HL-60 (cell line): ENCODE measurements at places on chromosomes 5 and 9.

DNA sequence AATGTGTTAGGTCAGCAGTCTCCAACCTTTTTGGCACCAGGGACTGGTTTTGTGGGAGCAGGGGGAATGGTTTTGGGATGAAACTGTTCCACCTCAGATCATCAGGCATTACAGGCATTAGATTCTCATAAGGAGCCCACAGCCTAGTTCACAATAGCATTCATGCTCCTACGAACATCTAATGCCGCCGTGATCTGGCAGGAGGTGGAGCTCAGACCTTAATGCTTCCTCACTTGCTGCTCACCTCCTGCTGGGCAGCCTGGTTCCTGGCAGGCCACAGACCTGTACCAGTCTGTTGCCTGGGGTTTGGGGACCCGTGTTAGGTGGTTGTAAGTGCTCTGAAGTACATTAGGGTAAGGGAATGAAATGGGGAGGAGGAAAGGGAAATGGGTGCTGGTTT, 9.7 kb upstream of the CTNNA1 start:
- no peak for DNase-seq

- DNase-seq = no peak
Measured at GRCh38 chr5:65874241-65874640, 52.1 kb upstream of the ERBIN start.

- no peak for DNase-seq
Measured at GRCh38 chr5:82792096-82792495, 285.1 kb downstream of the TMEM167A start.

GRCh38 chr5:124156415-124156996, 589.9 kb downstream of the ZNF608 start:
- DNase-seq = no peak

- DNase-seq = no peak
Measured at GRCh38 chr9:100700689-100701318, 122.9 kb downstream of the CAVIN4 start.

GRCh38 chr5:173833196-173833985, 54.8 kb upstream of the CPEB4 start:
- peak; percentile 32 for DNase-seq

- no peak for DNase-seq
Measured at GRCh38 chr5:134005417-134006061, 764 bp upstream of the VDAC1 start.

- no peak for DNase-seq
Measured at GRCh38 chr5:133933670-133934295, 34.6 kb downstream of the C5orf15 start.

DNA sequence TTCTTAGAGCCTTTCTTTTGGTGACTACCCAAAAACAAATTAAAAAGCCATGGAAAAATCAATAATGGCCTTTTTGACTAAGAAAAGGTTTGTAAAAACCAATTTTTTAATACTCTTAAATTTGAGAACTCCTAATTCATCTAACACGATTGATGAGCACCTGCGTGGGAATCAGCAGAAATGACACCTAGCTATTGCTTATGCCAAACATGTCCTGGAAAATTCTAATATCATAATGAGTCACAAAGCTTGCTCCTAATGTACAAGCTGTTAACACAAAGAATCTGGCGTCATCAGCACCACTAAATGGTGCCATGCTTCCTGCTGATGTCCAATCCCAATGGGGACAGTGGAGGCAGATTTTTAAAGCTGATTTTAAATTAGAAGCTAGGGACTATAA, 146.2 kb upstream of the LRRTM2 start:
- DNase-seq = no peak

- no peak for DNase-seq
Measured at GRCh38 chr9:133260334-133261102, 14.5 kb downstream of the ABO start.

- DNase-seq = no peak
Measured at GRCh38 chr5:175575301-175575700, 82.6 kb upstream of the HRH2 start.

- DNase-seq = no peak
Measured at GRCh38 chr5:132949136-132949535, 14.3 kb downstream of the AFF4 start.

DNA sequence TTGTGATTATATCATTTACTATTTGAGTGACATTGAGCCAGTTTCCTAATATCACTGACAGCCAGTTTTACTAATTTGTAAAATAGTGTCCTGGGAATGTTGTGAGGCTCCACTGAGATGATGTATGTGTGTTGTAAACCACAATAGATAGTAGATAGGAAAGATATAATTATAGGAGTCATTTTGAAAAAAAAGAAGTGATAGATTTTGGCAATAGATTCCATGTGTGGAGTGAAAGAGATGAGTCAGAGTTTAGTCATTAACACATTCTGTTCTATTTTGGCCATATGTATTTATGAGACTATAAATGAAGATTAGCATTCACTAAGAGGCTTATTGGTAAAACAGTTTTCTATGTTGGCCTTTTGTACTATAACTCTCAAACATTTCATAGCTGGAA, 388.2 kb downstream of the FAM170A start:
- no peak for DNase-seq

DNA sequence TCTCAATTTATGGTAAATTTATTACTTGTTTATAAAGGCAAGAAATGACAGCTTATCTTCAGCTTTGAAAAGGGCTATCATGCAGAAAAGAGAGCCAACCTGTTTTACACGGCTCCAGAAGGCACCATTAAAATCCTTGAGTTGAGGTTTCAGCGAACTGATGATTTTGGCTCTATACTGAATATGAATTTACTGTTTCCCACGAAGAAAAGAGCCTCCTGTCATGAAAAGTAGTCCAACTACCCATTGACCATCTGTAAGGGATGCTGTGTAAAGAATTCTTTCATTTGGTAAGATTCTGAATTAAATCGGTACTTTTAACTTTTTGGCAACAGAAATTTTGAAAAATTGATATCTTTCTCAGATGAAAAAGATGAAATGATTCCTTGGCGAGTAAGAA, 657.6 kb upstream of the ZNF608 start:
- no peak for DNase-seq

GRCh38 chr9:36222449-36222848, 31.7 kb downstream of the CLTA start:
- DNase-seq = no peak

GRCh38 chr5:14406554-14406849, 175.1 kb upstream of the OTULINL start:
- DNase-seq = no peak

DNA sequence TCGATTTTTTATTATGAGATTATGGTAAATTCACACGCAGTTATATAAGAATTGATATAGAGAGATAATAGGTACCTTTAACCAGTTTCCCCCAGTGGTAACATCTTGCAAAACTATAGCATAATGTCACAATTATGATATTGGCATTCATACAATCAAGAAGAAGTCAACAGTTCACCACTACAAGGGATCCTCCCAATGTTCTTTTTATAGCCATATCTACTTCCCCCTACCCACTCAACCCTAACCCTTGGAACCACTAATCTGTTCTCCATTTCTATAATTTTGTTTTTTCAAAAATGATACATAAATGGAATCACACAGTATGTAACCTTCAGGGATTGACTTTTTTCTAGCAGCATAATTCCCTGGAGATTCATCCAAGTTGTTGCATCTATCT, 9.8 kb downstream of the ACTL7B start:
- DNase-seq = no peak

DNA sequence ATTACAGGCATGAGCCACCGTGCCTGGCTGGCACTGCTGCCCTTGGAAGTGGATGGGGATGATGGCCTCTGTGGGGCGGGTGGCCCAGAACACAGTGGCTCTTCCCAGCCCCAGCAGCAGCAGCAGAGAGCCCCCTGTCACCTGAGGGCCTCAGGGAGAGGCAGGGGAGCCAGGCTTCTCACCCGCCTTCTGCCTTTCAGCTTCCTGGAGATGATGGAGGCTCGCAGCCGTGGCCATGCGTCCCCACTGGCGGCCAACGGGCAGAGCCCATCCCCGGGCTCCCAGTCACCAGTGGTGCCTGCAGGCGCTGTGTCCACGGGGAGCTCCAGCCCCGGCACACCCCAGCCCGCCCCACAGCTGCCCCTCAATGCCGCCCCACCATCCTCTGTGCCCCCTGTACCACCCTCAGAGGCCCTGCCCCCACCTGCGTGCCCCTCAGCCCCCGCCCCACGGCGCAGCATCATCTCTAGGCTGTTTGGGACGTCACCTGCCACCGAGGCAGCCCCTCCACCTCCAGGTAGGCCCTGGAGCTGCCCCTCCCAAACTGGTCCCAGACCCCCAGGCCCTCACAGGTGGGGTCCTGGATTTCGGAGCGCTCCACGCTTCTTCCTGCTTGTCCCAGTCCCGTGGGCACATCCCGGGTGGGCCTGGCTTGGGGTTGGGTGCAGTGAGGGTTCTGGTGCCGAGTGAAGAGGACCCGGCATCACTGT, 5.0 kb upstream of the AJM1 start:
- no peak for DNase-seq

DNA sequence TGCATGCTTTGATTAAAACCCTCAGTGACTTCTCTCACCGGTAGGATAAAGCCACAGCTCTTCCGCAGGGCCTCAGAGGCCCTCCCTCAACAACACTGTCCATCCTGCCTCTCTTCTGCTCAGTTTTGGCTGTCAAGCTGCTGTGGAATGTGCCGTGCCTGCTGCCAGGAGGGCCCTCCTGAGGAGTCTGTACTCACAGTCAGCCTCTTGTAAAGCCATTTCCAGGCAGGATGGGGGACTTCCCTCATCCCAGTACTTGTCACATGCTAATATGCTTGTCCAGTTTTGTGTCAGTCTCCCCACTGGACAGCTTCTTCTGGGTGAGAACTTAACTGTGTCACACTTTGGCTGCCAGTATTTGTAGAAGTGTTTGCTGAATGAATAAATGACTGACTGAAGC, 13.9 kb upstream of the DDX41 start:
- no peak for DNase-seq

DNA sequence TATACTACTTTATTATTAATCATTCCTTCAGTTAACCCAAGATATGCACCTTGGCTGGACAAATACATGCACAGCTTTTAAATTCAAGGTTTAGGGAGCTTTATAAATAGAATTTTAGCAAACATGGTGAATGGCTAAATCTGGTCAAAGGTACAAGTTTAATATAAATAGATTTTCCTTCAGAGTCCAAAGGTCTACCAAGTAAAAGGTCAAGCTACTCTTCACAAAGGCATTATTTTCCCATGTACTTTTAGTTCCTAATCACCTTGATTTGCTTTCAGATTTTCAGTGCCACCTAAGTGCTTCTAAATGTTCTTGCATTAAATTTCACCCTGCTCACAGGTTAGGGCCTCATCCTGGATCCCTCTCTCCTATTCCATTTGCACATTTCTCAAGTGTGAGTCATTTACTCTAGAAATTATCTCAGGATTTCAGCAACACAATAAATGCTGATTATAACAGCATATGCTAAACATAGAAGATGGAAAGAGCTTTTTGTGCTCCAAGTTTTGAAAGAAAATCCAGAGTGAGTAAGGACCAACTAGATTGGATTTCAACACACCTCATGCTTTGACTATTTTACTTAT, 459.4 kb upstream of the ITGA1 start:
- DNase-seq = no peak

DNA sequence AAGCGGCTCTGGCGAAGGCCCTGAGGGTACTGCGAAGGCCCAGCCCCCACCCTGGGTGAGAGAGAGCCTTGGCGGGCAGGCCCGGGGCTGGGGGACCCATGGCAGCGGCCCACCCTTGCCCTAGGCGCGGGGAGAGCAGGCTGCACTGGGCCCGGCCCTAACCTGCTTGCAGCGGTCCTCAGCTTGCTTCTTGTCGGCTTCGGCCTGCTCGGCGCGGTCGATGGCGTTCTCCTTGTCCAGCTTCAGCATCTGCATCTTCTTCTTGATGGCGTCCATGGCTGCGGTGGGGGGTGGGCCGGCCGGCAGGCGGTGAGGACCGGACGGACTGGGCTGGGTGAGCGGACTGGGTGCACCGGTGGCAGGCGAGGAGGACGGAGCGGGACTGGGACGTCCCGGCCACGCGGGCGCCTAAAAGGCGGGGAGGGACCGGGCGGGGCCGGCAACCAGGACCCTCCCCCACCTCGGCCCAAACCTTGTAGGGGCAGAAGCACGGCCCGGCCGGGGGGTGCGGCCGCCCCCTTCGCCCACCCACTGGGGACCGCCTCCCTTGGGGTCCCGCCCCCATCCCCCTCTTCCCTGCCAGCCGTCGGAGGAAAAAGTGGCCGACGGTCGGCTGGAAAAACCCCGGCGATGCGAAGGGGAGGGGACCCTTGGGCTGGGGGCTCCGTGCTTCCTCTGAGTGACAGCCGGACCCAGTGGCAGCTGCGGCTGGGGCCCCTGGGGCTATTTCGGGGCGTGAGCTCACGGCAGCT, at the start of gene TPM2:
TPM2 (minus strand) TSS at position 384 of the 752 bp plus-strand sequence; CDS start at position 276, 108 bp downstream.
- no peak for DNase-seq

DNA sequence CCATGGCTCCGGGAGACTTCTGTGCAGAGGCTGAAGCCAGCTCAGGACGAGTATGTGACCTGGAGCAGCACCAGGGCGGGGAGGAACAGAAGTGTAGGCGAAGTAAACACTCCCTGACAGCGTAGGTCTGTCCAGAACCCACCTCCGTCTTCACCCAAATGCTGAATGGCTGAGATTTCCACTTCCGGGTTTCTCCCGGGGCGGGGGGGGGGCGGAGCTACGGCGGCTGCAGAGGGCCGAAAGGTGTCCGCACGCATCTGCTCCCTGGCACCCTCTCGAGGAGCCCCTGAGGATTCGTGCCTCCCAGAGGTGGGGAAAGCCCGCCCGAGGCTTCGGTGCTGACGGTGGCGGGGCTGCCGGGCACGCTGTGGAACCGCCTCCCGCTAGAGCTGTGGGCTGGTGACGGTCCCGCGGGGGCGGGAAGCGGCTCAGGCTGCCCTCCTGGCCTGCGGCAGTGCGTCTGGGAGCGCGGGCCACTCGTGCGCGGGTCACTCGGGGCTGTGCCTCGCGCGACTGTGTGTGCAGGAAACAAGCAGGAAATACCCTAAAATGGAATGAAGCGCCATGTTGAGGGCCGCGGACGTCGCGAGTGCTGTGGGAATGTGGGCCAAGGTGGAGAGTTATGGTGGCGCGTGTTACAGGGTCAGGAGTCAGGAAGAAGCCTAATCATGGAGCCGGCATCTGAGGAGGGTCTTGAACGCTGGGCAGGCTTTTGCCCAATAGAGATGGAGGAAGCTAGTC, 1425.4 kb downstream of the FOXD4L5 start:
- no peak for DNase-seq

DNA sequence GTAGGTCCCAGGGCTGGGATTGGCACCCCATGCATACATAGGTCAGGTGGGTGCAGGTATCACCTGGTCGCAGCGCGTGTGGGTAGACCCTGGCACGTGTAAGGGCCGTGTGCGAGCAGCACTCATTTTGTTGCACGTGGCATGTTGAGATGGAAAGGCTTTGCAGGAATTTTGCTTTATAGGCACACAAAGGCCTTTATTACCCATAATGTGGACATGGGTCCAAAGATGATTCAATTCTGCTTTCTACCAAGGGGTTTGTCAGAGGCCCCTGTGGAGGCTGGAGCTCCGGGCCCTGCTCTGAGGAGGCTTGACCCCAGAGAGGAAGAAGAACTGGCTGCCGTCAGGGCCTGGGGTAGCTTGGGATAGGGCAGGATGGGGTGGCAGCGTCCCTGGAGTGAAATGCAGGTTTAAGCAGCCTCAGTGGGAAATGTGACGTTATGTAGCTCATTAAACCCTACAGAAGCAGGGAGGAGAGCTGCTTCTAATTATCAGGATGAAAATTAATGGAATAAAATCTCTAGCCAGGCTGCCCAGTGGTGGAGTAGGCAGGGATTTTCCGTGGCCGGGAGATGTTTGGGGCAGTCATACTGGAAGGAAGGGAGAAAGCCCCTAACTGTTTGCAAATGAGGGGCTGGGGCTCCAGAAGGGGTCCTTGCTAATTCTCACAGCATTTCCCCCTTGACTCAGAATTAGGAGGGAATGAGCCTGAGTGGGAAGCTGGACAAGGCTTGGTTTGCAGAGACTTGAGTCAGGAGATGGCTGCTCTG, 103.3 kb upstream of the PITX1 start:
- no peak for DNase-seq

GRCh38 chr9:696332-697323, 144.9 kb upstream of the DMRT1 start:
- no peak for DNase-seq
